ENCODE measurements at places on chromosomes 5 and 9.

DNA sequence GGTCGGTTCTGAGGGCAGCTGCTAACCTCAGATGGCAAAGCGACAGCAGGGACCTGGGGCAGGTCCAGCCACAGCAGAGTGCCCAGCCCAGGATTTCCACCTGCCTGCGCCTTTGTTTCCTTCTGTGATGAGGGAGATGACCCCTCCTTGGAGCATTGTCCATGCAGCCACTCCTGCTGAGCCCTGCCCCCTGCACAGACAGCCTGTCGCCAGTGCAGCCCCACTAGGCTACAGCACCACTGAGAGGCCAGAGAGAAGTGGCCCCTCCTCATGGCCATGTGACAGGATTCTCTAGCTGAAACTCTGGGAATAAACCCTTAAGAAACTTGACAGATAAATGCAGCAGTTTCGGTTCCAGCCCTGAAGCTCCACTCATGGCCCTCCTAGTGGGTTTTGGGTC lies 10.5 kb upstream of the MRNIP start:
- no peak for DNase-seq

DNA sequence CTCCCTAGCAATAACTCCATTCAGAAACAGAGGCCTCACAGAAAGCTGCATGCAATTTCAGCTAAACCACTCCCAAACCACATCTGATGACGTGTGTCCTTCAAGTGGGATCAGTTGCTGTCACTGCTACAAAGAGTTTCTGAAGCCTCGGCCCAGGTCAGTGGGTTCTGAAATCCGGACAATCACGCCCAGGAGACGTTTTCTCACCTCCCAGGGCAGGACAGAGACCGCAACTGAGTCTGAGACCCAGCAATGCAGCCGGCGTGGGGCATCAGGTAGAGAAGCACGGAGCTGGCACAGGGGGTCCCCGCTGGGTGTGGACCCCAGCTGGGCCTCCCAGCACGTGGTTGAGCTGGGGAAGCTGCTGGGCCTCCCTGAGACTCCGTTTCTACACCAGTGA lies 2.6 kb upstream of the UBE2QL1 start:
- DNase-seq, result no peak

GRCh38 chr9:100690438-100690837 lies 112.6 kb downstream of the CAVIN4 start:
- DNase-seq, result peak; percentile 48

DNA sequence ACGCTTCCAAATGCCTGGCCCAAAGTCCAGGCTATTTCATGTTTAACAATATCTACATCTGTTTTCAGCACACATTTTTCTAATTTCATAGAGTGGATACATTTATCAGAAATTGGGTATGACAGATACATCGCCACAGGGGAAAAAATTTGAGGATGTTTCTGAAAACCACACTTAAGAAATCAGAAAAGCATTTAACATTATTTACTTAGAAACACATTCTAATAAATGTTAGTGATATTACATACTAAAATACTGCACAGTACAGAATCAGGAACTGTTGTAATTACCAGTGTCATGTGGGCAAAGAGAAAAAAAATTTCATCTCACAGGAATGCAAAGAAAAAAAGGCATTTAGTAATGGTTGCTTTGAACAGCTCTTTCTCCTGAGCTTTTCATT lies 310.5 kb upstream of the KIF2A start:
- no peak for DNase-seq

GRCh38 chr5:20434786-20435185 lies 446.8 kb upstream of the CDH18 start:
- no peak for DNase-seq

GRCh38 chr5:57171816-57172465 lies 1.9 kb upstream of the GPBP1 start:
- DNase-seq, result peak; percentile 42

DNA sequence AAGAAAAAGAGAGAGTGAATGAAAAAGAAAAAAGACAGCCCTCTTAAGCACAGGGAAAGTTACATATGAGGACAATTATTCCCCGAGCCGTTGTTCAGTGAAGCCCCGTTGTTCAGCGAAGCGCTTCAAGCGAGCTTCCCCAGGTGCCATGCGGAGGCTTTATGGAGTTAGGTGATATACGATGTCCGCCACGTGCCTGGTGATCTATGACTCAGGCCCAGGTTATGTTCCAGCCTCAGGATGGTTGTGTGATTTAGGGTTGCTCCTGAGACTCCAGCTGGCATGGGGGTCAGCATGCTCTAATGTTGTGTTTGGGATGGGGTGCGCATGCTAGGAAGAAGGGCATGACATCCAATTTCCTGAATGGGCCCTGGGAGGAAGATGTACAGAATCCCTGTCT lies 365.6 kb downstream of the CDK5RAP2 start:
- DNase-seq, result no peak

DNA sequence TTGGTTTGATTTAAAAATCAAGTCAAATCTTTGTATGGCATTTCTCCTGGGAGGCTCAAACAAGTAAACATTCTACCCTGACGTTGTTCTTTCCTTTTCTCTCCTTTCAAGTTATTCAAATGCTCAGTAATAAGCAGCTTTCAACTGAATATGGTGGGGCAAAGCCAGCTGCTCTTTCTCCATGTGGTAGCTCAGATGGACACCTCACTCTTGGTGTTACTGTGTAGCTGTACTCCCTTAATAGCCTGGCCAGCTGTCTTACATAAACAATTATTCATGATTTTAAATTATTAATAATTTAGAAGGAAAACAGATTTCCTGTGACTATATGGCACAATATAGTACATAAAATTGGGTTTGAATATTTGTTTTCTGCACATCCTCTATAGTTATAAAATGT lies 165.2 kb downstream of the PDE4D start:
- DNase-seq, result no peak

DNA sequence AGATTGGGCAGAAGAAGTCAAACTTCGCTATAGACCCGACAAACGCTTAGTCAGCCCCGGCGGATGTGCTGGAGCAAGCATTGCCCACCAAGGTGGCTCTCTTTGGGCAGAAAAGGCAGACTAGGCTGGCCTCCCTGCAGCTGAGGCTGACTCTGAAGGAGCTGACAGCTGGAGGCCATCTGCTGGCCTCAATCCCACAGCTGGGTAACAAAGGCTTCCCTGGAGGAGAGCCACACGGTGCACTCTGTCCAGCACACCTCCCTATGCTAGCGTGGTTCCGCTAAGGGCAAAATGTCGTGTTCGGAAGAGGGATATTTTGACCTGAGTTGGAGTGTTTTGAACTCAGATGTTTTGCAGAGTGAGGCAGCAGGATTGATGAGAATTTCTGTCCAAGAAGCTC lies 103.5 kb upstream of the PTCH1 start:
- no peak for DNase-seq

- no peak for DNase-seq
Observed at GRCh38 chr5:849651-850301, 1.0 kb downstream of the ZDHHC11 start.

- DNase-seq, result no peak
Observed at GRCh38 chr5:131534974-131535373, 100.1 kb downstream of the RAPGEF6 start.

DNA sequence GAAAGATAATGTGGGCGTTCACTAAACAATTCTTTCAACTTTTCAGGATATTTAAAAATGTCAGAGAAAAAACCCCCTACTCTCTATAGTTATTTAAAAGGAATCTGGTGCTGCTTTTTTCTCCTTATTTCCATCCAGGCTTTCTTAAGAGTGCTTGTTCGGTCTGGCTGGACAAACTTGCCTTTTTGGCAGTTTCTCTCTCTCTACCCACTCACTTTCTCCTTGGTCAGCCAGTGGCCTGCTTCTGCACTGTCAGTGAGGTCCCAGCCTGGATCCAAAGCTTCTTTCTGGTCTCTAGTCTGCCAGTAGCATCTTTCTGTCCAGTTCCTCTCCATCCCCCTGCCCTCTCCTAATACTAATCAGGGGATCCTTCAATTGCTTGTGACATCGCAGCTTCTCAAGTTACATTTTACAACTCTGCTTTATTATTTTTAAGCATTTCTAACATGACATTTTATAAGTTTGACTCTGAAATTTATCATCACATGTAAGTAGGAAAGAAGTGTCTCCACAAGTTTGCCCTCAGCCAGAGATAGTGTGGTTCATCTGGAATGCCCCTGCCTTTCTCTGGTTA lies 50.4 kb downstream of the PIK3R1 start:
- DNase-seq, result no peak

DNA sequence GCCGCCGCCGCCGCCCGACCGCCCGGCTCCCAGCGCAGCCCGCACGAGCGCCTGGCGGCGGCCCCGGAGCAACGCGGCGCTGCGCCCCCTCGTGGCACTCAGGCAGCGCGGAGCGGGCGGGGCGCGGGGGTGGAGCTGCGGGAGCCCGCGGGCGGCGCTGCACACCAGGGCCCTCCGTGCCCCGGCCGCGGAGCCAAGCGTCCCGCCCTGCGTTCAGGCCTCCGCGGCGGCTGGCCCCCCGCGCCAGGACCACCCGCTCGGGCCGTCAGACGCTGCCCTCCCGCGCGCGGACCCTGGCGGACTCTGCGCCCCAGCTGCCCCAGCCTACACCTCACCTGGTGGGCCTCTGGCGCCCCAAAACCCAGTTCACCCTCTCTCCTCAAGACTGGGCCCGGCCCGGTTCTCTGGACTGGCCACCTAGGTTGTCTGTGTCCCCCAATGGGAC lies at the start of gene RASGEF1C:
Gene RASGEF1C, minus strand, starts transcription at position 75 of the 445 bp plus-strand sequence. CDS start 71,159 bp downstream, outside the sequence.
- no peak for DNase-seq

GRCh38 chr9:68883224-68883623 lies 130.7 kb downstream of the PRKACG start:
- no peak for DNase-seq

DNA sequence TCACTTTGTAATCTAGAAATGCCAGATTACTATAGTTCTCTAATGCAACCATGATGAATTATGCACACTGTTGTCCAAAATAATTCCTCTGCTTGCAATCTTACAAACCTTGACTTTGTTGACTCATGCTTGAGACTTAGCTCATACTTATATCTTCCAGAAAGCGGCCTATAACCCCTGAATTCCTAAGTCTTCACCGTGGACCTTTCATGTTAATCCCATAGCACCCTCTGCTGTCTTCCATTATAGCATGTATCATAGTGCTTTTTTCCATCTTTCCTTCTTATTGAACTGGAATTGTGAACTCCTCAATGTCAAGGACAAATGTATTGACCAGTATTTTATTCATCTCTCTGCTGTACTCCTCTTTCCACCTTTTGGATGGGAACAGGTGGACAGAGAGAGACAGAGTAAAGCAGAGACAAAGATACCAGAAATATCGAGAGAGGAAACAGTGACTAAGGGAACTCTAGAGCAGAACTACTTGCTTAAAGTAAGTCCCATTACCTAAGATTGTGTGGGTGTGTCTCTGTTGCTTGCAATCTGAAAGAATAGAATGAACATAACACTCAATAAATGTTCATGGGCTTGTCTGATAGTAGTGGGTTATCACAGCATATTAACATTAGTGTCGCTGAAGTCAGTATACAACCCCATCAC lies 110.0 kb downstream of the LURAP1L start:
- no peak for DNase-seq

DNA sequence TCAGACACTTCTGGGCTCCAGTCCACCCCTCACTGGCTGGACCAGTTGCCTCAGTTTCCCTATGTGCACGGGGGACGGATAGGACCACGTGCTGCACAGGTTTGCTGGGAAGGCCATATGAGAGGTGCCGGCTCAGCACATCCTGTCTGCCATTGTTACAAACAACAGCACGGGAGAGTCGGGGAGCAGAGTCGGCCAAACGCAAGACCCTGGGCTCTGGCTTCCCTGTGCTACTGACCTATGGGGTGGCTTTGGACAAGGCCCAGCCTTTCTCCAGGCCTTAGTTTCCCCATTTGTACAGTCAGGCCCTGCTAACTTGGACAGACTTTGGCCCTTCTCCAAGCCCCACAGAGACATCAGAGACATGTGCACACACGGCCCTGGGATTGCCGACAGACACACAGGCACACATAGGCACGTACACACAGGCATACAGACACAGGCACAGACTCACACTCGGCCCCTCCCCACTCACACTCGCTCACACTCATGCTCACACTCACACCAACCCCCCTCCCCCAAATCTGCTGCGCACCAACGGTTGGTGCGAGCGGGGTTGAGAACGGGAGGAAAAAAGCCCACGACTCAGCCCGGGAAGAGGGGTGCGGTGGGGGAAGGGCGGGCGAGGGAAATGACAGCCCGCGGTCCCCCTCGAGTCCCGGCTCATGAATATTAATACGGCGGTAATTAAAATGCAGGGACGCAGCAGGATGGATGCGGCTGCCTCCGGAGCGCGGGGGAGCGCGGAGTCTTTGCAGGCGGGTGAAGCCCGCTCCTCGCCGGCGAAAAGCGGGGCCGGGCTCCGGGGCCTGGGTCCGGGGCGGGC lies 133.0 kb downstream of the C9orf50 start:
- no peak for DNase-seq

DNA sequence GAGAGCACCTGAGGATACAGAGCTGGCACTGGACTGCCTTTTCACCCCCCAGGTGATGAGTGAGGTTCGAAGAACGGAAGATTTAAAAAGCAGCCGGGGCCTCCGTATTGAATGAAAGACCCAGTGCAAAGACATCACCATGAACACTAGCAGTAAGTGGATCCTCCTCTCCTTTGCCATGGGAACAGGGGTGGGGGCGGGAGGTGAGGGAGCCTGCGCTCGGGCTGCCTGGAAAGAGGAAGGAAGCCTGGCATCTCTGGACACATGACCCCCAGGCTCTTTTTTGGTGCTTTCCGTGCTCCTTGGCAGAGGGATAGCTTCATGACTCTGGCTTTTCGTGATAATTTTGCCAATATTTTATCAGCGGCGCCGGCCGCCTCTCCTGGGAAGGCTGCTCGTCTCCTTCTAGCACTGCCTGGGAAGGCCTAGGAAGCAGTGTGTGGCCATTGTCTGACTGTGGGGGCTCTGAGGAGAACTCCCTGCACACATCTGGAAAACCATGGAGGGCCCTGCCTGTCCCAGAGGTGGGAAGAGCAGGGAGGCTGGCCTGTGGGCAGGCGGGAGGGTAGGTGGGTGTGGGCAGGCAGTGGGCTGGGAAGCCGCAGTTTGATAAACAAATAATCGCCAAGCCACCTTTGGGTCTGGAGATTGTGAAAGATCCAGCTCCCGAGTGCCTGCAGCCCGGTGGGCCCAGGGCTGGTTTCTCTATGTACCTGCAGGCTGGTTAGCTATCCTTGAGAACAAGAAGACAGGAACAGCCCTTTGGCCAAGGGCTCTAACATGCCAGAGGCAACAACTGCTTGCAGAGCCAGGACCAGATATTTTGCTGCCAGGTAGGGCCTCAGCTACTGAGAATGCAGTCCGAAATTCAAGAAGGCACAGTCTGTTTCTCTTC lies 911 bp downstream of the ABLIM3 start:
- no peak for DNase-seq

GRCh38 chr9:116942593-116943061 lies 255.5 kb downstream of the TRIM32 start:
- no peak for DNase-seq

DNA sequence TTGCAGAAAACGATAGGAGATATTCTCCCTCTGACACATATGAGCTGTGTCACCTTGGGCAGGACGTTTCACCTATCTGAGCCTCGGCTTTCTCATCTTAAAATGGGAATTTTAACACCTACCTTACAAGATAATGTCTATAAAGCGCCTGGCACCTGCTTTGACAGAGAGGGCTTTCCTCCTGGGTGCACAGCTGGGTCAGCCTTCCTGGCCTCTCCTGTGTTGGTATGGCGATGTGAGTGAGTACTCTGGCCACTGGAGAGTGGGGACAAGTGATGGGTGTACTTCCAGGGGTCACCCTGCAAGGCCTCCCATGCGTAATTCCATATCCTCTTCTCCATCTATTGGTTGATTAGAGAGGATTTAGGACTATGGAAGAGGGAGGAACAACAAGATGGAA lies 113.1 kb upstream of the SMIM23 start:
- DNase-seq, result no peak

GRCh38 chr5:172617817-172618216 lies 23.2 kb upstream of the NEURL1B start:
- no peak for DNase-seq
